ENCODE measurements at places on chromosomes 13 and 19.

GRCh38 chr13:28991764-28992163 is 171.6 kb downstream of the MTUS2 start:
- no peak for DNase-seq

DNA sequence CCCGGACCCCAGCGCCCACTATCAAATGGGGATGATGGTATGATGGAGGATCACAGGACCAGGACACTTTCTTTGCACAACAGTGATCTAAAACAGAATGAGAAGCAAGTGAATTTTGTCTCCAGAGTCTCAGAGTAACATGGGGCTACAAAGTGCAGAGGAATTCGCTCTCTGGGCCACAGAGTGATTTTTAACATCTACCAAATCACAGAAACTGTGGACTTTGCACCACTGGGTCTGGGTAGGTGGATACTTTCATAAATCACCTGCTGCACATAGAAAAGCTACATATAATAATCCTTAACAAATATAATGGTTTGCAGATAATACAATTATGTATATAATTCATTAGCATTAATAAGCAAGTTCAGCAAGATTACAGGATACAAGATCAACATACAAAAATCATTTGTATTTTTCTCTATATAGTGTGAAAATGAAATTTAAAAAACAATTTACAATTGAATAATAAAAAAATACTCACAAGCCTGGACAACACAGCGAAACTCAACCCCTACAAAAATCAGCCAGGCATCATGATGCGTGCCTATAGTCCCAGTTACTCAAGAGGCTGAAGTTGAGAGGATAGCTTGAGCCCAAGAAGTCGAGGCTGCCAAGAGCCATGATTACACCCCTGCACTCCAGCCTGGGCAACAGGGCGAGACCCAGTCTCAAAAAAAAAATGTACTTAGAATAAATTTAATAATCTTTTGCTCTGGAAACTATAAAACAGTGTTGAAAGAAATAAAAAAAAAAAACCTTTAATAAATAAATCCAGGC is 60.3 kb upstream of the EEF1AKMT1 start:
- no peak for DNase-seq

GRCh38 chr19:39546599-39546998 is 6.6 kb upstream of the EID2 start:
- DNase-seq: no peak

- no peak for DNase-seq
These were observed 104.9 kb downstream of the CACNA1A start for GRCh38 chr19:13401388-13401787.

DNA sequence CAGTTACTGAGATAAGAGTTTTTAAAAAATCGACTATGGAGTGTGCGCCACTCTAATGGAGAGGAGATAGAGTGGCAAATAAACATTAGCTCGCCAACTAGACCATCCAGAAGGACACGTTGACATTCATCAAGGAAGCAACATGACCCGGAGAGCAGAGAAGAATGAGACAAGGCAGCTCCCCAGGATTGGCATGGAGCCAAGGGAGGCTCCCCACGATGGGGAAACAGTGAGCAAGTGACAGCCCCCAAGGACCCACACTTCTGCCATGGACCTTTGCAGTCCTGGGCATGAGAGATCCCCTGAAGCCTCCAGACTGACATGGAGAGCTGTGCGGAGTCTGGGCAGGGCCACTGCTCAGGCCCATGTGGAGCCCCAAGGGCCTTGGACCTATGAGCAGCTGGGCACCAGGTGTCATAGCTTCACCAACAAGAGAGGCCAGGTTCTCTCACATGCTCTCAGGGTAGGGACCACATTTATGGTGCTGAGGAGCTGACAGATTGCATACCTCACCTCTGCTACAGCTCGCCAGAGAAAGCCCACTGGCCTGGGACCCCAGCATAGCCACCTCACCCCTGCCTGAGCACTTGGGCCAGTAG is 6.7 kb downstream of the SIGLEC6 start:
- DNase-seq: no peak

GRCh38 chr19:4633140-4633967 is 6.0 kb upstream of the TNFAIP8L1 start:
- no peak for DNase-seq

- DNase-seq: no peak
These were observed 31.9 kb upstream of the CCNE1 start for GRCh38 chr19:29779921-29780320.

DNA sequence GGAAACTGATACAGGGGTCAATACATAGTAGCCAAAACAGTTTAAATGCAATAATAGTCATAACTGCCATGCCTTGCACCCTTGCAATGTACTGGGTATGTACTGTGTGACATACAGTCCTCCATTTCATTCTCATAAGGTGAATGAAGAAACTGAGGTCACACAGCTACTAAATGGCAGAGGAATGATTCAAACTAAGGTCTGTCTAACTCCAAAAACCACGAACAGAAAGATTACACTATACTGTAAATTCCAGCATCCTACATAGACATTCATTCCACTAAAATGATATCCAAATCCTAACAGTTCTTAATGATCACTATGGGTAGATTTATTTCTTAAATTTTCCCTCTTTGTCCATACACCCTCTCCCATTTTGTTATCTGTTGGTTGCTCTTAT is 238.1 kb upstream of the SERP2 start:
- DNase-seq: no peak

GRCh38 chr13:65090186-65090585 is 2139.9 kb downstream of the PCDH9 start:
- peak; percentile 31 for DNase-seq

GRCh38 chr19:40510526-40511115 is 43.8 kb downstream of the SPTBN4 start:
- DNase-seq: no peak

GRCh38 chr13:32107474-32107873 is 75.9 kb downstream of the FRY start:
- no peak for DNase-seq

Measured in fibroblast of skin of left biceps (primary cell).